ENCODE measurements at places on chromosomes 1 and 21.

DNA sequence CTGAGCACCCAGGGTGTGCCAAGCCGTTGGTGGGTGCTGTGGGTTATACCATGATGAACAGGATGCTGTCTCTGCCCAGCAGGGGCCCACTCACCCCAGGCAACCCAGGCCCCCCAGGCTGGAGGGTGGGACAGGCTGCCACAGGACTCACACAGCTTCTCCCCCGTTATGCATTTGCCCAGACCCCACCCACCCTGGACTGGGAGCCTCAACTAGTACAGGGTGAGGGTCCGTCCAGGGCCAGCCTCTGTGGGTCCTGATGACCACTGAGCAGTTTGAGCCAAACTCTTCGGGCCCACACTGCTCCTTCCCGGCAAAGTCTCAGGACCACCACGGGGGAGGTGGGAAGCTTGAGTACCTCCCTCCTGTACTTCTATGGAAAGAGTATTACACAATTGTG, 3.8 kb upstream of the PRELP start:
- no peak for DNase-seq

- DNase-seq = no peak
These were observed 18.8 kb downstream of the ADGRB2 start for GRCh38 chr1:31745096-31745945.

DNA sequence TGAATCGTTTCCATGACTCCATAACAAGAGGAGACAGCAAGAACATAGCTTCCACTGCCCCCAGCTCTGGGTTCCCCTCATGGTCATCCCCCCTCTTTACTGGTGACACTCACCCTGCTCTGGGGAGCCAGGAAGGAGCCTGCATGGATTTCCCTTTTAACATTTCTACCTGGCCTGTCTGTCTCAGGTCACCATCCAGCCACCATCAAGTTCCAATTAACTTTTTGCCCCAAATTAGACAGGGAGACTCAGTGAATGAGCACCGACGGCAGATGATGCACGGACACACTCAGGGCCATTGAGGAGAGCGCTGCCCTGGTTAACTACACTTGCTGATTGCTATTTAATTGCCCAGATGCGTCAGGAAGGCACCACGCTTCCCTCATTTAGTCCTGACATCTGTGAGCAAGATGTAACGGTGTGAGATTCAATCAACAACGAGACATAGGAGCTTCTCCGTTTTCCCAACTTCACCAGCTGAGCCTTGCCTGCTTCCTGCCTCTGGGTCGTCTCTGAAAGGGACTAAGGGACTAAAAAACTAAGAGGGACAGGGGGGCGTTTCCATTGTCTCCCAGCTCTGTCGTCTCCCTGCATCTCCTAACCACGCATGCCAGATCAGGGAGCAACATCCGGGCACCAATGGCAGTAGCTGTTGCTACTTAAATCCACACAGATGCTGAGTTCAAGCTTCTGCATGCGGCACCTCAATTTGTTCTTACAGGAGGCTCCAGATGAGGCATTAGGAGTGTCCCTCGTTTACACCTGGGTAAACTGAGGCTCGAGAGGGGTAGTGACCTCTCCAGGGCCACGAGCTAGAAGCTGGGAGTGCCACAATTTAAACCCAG, 426.7 kb downstream of the NPHP4 start:
- no peak for DNase-seq

- no peak for DNase-seq
These were observed 14.8 kb upstream of the ZNF669 start for GRCh38 chr1:247118946-247119446.

DNA sequence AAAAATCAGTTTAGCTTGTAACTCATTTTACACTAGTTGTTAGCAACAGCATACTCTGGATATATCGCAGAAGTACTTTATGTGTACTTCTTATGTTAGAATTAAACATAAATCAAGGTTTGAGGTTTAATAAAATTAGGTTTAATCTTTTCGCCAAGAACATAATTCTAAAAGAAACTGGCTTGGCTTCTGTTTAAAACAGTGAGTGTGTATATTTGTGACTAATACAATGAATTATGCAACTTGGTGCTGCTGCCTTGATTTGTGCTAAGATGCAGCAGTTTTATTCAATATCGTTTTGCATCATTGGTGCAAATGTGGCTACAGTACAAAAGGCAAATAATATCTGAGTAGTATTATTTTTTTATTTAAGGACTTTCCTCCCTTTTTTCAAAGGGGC, 44.8 kb downstream of the USP25 start:
- no peak for DNase-seq

- DNase-seq = no peak
These were observed 29.5 kb downstream of the AK4 start for GRCh38 chr1:65177457-65177856.

DNA sequence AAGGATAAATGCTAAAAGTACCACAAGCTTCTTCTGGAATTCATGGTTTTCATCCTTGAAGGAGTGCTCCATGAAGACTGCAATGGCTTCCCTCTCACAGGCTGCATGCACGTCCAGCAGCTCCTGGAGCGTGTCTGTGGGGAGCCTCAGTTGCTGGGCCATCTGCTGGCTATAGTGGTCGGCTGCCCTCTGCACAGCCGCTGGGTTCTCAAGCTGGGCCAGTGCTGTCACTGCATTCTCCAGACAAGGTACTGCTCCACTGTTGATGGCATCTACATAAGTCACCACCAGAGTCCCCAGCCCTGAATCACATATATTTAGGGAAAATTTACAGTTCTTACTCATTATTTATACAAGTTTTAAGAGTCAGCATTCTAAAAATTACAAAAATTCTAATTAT, 8.7 kb downstream of the GBP4 start:
- no peak for DNase-seq

- no peak for DNase-seq
These were observed 26.7 kb upstream of the PCP4 start for GRCh38 chr21:39840373-39841097.

GRCh38 chr1:156221986-156222692, 9.3 kb downstream of the PMF1 start:
- DNase-seq = no peak

DNA sequence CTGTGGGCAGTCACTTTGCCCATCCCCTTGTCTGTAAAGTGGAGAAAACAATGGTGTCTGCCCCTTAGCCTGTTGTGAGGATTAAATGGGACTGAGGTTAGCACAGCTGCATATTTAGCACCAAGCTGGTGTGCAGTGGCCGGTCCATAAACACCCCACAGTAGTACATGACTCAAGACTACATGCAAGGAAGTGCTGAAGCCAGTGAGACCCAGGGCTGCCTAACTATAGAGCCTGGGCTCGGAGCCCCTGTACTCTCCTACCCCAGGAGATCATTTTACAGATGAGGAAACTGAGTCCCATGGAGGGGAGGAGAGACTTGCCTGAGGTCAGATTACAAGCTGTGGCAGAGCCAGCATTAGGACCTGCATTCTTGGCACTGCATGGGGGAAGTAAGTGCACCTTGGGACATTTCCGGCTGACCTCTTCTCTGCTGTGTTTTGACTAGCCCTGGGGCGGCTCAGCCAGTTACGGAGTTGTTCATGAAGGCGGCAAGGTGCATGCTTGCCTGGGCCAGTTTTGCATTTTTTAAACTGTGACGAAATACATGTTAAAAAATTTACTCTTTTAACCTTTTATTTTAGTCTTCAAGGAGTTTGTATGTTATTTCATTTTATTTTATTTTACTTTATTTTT, 3.2 kb downstream of the SERINC2 start:
- DNase-seq = no peak

DNA sequence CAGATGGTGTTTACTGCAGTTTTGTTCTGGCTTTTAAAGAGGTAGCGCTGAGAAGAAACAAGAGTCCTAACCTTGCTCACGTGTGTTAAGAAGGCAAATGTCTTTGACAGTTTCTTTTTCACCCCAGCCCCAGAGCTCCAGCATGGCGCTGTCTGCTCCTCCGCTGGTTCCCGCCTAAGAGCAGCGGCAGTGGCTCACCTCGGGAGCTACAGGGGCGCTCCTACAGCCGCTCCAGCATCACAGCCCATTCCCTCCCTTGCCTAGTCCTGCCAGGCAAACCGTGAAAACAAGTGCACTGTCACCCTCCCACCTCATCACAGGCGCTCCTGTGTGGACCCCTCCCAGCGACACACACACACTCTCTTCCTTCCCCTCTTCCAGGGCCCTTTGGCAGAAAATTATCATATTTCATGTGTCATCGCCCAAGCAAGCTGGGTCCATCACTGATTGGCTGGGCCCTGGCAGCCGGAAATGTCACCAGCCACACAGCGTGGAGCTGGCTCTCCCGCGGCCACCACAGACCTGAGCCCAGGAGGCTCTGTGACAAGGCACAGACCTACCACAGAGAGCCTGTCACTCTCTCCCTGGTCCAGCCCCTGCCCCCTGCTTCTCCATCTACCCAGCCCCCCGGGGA, 1.2 kb upstream of the HIVEP3 start:
- DNase-seq = peak; percentile 60

DNA sequence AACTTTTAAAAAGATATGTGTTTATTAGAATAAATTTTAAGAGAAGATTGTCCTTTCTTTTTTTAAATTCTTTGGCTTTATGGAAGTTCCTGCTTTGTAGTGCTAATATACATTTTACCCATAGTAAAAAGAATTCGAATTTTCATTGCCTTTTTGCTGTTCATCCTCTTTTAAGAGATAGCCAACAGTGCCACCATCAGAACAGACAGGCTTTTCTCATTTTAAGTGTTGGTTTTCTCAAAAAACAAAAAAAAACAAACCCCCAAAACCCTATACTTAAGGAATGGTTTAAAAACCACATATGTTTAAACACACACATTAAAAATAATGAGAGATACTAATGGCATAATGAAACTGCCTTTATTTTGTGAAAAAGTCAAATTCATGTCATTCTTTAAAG, 118.8 kb downstream of the NEK7 start:
- DNase-seq = no peak

DNA sequence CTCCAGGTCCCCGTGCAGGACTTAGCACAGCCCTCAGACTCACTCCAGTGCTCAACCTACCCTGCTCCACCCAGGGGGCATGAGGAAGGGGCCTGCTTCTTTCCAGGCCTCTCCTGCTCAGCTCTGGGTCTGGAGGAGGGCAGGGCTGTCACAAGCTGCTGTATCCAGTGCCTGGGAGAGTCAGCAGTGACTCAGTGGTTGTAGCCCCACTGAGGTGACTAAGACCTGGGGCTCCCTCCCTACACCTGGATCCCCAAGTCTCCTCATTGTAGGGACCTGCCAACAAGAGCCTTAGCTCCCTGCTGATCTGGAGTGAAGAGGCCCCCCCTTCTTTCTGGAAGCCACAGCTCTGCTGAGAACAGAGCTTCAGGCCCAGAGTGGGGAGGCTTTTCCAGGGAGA, 36.1 kb upstream of the FAM131C start:
- no peak for DNase-seq

DNA sequence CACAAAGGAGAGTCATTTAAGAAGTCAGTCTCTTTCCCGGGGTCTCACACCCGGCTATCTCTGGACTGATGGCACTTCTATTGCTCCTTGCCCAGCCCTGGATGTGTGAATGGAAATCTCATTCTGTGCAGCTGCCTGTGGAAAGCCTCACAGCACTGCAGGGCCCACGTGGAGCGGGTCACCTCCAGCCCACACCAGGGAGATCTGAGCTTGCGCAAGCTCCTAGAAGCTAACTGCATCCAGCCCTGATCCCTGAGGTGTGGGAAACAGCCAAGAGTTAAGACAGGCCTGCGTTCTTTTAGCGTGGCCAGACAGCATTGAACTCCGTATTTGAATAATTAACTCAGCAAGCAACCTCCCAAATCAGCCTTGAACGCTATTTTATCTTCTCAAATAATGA, 150.5 kb downstream of the LRIG2 start:
- DNase-seq = no peak

DNA sequence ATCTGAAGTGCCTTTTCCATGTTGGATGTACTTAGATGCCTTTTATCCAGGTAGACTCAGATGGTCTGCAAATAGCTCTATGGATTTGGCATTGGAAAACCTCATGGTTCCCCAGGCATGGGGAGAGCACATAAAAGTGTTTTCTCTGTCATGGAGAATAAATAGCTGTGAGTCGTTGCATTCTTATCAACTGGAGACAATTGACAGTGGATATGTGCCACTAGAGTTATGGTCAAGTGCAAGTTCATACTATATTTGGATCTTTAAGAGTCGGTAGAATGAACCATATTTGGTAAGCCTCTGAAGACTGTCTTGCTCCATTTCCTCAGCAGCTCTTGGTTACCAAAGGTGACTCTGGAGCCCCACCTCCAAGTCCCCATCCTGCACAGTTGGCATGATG, 83.7 kb downstream of the ROR1 start:
- DNase-seq = no peak

DNA sequence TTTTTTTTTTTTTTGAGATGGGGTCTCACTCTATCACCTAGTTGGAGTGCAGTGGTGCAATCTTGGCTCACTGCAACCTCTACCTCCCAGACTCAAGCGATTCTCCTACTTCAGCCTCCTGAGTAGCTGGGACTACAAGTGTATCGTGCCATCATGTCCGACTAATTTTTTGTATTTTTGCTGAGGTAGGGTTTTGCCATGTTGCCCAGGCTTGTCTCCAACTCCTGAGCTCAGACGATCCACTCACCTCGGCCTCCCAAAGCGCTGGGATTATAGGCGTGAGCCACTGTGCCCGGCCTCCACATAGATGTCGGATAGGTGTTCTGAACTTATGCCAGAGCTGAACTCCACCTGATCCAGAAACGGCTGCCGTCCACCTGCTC, 21.1 kb downstream of the PLEKHM2 start:
- DNase-seq = no peak

GRCh38 chr1:184002071-184002470, 35.5 kb downstream of the COLGALT2 start:
- no peak for DNase-seq

DNA sequence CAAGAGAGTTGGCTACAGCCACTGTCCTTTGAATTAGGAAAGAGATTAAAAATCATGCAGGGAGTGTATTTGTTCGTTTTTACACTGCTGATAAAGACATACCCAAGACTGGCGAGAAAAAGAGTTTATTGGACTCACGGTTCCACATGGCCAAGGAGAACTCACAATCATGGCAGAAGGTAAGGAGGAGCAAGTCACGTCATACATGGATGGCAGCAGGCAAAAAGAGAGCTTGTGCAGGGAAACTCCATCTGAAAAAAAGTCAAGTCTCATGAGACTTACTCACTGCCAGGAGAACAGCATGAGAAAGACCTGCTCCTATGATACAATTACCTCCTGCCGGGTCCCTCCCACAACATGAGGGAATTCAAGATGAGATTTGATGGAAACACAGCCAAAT, 1595.2 kb downstream of the KCNT2 start:
- DNase-seq = no peak

DNA sequence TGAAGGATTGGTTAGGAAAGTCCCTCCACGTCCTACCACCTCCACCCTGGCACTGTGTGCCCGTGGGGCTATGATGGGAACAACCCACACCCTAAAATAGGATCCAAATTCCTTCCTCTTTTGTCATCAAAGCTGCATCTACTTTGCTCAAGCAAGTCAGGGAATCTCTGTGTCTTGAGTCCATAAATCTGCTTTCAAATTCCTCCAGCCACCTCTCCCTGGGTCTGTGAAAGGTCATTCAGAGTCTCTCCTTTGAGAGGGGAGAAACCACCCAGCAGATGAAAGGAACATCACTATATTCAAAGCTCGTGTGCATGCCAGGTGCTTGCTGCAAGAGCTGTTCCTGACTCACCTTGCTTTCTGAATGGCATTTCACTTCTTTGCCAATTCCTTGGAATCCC, 243.6 kb downstream of the TM2D1 start:
- no peak for DNase-seq
